ENCODE measurements at places on chromosomes 3 and 15.

- no peak for DNase-seq
These were observed 627.1 kb downstream of the NAALADL2 start for GRCh38 chr3:175486255-175486654.

- no peak for DNase-seq
These were observed 778 bp downstream of the MTMR10 start for GRCh38 chr15:30990446-30991254.

- DNase-seq = no peak
These were observed 320.8 kb upstream of the CTNNB1 start for GRCh38 chr3:40878464-40878905.

- DNase-seq = no peak
These were observed 37.9 kb downstream of the PARP15 start for GRCh38 chr3:122615303-122615702.

- DNase-seq = no peak
These were observed 28.7 kb downstream of the TAMM41 start for GRCh38 chr3:11818033-11818432.

- DNase-seq = no peak
These were observed 6.9 kb upstream of the NCBP2 start for GRCh38 chr3:196949285-196949619.

DNA sequence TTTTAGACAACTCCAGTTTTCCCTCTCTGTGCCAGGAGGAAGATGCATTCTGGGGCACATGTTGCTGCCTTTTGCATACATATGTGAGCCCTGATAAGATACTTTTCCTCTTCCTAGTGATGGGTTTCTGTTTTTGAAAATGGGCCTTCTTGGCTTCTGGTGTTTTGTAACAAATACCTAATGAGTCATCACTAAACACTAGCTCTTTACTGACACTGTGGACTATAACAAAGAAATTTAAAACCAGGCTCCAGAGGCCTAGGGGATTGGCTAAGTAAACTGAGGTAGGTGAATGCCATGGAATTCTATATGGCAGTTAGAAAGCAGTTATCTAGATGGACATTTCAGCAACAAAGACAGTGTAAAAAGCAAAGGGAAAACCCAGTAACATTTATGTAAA lies 93.4 kb upstream of the NR2E3 start:
- DNase-seq = no peak

GRCh38 chr15:101578443-101578894 lies 73.7 kb downstream of the TM2D3 start:
- no peak for DNase-seq

DNA sequence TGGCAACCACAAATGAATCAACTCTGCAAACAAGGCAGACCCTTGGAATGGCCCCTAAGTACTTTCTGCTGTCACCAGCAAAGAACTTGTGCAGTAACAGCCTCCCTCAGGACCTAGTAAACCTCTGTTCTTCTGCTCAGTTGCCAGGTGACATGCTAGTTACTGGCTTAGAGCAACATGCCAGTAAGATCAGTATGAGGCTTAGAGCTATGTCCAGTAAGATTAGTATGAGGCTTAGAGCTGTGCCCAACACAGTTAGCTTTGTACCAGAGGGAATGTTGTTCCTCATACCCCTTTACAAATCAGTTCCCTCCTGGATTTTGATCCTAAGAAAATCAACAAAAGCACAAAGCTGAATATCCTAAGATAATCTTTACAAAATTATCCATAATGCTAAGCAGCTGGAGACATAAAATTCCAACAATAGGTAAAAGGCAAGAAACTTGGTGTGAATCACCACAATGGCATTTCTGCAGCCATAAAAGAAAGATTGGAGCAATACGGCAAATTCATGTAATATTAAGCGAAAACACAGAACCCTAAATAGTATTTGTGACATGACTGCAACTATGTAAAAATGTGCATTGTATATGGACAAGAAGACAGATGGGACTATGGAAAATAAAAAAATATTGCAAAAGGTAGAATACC lies 107.3 kb upstream of the LPP start:
- DNase-seq = no peak

- no peak for DNase-seq
These were observed 22.7 kb downstream of the EXD1 start for GRCh38 chr15:41207687-41208448.

All from activated T-helper 1 cell treated with anti-CD3 and anti-CD28 coated beads, Interleukin-2, amount 50 U/mL, for 16 hours (primary cell).